ENCODE measurements at places on chromosomes 1 and 21.

DNA sequence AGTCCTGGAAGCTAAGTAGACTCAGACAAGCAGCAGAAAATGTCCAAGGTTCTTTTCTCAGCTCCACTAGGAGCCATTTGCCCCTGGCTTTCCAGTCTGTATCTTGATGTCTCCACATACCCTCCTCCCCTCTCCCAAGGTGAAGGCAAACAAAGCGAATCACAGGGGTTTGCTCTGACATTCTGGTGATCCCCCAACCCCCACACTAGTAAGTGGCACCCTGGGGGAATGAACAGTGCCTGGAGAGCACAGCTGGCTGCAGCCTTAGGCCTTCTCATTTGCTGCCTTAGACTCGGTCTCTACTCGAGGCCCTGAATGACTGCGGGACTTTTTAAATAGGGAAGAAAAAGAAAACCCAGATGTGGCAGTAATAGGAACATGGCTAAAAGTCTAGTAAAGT is 15.3 kb downstream of the ERI3 start:
- DNase-seq: no peak

- DNase-seq: no peak
Observed at GRCh38 chr1:206065547-206066145, 12.7 kb downstream of the RHEX start.

DNA sequence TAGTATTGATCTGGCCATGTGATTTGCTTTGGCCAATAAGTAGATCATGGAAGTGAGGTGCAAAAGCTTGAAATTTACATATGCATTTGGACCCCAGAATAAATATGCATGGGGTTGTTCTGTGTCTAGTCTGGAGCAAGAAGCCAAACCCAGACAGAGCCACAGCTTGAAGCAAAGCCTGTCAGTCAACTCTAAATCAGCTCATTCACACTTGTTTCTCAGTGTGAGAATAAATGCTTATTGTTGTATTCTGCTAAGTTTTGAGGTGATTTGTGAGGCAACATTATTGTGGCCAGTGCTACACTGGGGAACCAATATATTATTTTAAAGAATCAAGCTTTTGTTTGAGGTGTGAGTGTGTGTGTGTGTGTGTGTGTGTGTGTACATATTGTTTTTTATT is 12.2 kb upstream of the PGLYRP3 start:
- no peak for DNase-seq

DNA sequence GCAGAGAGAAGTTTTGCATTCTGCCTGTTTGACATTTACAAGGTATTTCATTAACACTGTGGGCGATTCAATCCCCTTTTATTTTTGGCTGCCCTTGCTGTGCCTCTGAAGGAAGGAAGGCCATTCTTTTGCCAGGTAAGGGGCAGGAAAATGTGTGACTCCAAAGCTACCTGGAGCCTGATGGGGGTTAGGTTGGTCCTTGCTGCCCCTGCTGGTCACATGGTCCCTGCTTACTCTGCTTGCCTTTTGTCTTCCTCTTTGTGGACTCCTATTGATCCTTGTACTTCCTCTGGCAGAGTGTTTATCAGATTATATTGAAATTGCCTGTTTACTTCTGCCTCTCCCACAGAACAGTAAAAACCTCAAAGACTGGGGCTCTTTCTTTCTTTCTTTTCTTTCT is 65.7 kb downstream of the ST6GALNAC3 start:
- no peak for DNase-seq

DNA sequence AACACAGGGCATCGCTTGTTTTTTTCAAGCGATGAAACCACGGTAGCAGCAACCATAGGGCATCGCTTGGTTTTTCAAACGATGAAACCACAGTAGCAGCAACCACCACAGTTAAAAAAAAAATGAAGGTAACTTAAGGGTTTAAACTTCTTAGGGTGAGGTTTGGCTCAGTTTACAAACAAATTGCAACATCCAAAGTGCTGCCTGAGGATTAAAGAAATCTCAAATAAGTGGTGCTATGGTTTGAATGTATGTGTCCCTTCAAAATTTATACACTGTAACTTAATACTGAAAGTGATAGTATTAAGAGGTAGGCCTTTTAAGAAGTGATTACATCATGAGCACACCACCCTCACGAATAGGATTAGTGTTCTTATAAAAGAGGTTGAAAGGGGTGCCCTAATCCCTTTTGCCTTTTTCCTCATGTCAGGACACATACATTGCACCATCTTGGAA is 6.4 kb upstream of the GBP5 start:
- DNase-seq: no peak

DNA sequence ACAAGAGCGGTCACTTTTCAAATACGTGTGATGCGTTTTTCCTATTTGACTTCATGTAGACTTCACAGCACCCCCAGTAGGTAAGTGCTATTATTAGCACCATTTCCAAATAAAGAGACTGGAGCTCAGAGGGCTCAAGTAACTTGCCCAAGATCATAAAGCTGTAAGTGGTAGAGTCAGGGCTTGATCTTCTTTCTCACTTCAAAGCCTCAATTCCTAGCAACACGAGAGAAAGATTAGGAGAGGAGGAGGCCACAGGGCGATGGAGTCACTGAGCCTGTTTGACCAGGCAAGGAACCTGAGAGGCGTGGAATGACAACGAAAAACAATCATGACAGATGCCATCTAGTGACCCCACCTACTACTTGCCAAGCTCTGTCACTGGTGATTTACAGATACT is 181.0 kb downstream of the FOXD2 start:
- no peak for DNase-seq

GRCh38 chr1:9352377-9353134 is 59.9 kb downstream of the SPSB1 start:
- no peak for DNase-seq

GRCh38 chr1:12448746-12449177 is 169.2 kb downstream of the DHRS3 start:
- no peak for DNase-seq
